ENCODE measurements at places on chromosomes 7 and 10.

DNA sequence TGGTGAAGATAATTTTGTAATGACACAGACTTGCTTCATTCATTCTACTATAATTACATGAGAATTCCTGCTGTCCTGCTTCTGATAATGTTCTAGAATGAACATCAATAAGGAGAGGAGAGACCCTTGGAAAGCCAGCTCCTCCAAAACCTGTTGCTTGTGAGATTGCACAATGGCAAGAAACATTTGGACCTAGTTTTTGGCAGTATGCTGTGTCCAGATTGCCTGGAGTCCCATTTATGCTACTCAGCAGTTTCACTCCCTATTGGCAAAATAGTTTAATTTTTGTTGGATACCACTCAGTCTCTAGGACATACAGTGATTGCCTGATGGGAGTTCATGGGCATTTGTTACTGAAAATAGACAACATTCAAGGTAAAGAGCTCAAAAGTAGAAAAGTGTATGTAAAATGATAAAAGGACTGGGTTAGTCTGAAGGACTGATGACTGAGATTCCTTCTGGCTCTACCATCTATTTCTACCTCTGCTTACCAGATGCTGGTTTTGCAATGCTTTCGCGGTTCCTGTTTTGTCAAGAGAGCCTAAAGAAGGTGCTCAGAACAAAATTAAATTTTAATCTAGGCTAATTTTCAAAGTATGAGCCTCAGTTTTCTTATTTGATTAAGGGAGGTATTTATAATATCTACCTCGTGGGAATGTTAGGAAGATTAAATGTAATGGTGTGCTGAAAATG is 8.0 kb upstream of the ACTR3B start:
- no peak for DNase-seq

- DNase-seq, result no peak
These were observed 236.6 kb downstream of the CDK14 start for GRCh38 chr7:90832726-90833125.

DNA sequence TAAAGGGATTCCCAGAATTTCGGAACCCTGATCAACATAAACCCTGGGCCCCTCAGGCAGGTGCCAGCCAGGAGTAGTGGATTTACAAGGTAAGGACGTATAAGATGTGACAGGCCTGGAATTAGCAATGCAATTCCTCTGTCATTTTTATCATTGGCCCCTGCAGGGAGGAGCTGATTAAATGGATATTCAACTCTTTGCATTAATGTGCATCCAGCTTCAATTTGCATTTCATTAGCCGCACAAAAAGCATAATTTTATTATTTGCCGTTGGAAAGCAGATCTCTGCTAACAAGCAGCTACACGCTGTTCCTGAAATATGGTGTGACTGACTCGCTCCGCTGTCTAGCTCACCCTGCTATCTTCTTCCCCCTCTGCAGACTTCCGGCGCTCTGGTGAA is 195.8 kb downstream of the RPS24 start:
- no peak for DNase-seq

DNA sequence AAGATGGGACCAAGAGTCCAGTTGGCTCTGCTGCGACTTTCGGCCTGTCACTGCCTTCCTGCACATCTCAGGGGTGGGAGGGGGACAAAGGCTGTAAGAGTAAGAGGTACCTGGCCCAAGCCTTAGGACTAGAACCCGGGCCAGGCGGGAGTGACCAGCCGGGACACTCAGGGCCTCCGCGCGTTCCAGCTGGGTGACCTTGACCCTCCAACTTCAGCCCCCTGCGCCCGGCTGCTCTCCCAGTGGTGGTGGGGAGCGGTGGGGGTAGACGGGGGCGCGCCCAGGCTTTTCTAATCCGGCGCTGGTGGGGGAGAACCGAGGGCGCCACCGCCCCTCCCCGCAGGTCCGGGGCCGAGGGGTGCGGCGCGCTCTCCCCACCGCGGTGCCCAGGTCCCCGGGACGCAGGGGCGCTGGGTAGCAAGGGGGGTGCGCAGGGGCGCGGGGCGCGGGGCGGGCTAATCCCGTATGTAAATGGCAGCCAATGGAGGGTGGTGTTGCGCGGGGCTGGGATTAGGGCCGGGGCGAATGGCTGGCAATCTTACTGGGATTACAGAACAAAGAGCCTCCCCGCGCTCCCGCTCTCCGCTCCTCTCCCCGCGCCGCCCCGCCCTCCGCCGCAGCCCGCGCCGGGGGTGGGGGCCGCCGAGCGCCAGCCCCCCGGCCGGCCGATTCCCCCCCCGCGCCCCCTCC is at the start of gene GTF2IRD1:
GTF2IRD1 (plus strand) TSS at position 585 of the 690 bp plus-strand sequence. CDS start 54,175 bp downstream, outside the sequence.
- peak; percentile 59 for DNase-seq

DNA sequence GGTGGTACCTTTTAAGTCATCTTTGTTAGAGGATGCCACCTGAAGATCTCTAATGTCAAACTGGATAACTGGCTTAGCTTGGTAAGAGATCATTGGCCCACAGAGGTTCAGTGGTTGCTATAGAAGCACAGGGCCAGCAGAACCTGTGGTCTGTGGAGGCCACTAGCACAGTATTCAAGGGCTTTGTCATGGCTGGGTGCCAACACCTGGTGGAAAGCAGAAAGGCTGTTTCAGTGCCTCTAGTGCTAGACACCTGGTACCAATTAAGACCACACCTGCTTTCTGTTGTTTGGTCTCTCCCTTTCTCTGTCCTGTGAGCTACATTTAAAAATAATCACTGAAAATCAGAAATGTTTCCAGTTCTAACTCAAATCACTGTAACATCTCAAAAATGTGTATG is 10.0 kb upstream of the PCGF5 start:
- DNase-seq, result no peak

- peak; percentile 63 for DNase-seq
These were observed 6.2 kb upstream of the RRP12 start for GRCh38 chr10:97407211-97407951.

- no peak for DNase-seq
These were observed 537 bp downstream of the NAPEPLD start for GRCh38 chr7:103148131-103148993.

DNA sequence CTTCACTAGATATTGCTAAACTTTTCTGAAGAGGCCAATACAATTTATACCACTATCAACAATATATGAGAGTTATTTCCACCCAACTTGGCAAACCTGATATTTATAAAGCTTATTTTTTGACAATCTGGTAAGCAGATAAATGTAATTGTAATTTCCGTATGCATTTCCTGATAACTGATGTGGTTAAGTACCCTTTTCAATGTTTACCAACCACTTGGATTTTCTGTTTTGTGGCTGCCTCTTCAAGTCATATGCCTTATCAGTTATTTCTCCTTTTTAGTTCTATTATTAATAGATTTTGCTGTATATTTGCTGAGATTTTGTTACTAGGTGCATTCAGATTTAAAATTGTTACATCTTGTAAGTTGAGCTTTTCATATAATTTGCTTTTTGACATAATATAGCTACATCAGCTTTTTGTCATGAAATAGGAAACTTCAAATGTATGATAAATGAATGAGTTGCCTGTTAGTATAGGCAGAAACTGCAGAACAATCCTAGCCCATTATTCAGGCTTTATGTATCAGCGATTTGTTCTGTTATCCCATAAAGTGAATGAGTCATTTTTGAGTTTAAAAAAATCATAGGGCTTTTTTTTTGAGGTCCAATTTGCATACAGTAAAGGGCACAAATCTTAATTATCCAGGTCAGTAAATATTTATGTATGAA is 11.5 kb downstream of the SGPL1 start:
- DNase-seq, result no peak

DNA sequence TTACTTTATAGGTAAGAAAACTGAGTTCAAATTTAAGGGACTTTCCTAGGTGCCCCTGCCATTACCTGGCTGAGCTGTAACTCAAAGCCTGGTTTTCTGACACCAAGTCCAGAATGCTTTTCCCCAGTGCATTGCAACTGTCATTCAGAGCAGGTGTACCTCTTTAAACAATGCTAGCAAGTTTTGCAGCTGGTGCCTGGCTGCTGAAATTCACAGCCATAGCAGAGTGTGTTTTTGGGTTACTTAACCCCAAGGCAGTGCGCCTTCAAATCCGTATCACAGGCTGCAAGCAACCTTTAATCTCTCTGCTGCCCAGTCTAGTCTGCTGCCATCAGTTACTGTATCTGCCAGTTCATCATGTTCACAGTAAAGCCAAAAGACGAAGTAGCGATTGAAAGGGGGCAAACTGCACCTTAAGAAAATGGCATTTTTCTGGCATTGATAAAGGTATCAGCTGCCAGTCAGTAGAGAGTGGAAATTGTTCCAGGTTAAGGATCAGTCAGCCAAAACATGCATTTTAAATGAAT is 265.4 kb downstream of the CSTF2T start:
- no peak for DNase-seq

- no peak for DNase-seq
These were observed 516.3 kb upstream of the MKI67 start for GRCh38 chr10:128642502-128642901.

- DNase-seq, result no peak
These were observed 101.4 kb downstream of the PIP4K2A start for GRCh38 chr10:22613011-22613410.

All from activated naive CD8-positive, alpha-beta T cell treated with anti-CD3 and anti-CD28 coated beads, Interleukin-2, amount 50 U/mL, for 24 hours (primary cell).